ENCODE measurements at places on chromosomes 5 and 9. TPM values are rescaled to one million over a fixed set of nuclear protein-coding genes. Genes with fewer than 3 reads are reported as not detected.

PDLIM4 gene
- total RNA-seq, result 2.0 TPM

SPATA31D4 gene
- total RNA-seq, result not detected

CA9 gene
- 0.15 TPM for total RNA-seq

OLFM1 gene
- not detected for total RNA-seq

KCNN2 gene
- 15.0 TPM for total RNA-seq

MCCC2 gene
- 14.1 TPM for total RNA-seq

KCNT1 gene
- not detected for total RNA-seq

GRM6 gene
- total RNA-seq, result not detected

AQP3 gene
- total RNA-seq, result 0.25 TPM

PCDHGA12 gene
- 8.3 TPM for total RNA-seq

DTWD2 gene
- 7.3 TPM for total RNA-seq

IL13 gene
- not detected for total RNA-seq

SNCAIP gene
- total RNA-seq, result 0.44 TPM

GRCh38 chr5:15554542-15554941 is 54.6 kb downstream of the FBXL7 start:
- DNase-seq, result no peak

DNA sequence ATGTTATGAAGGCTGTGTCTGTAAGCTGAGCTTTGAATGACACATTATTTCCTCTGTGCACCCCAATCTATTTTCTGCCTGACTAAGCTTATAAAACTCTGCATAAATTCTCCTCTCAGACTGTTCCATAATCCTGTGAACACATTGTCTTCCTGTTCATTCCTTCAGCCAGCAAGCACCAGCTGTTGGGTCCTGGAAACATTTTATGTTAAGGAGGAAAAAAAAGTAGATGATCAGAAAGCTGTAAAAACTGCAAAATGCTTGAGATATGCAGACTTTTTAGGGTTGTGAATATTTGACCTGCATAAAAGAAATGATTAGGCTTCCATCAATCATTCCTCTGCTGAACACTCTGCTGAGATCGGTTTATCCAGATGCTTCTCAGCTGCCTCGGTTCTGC is 1246.0 kb upstream of the DMAC1 start:
- DNase-seq, result no peak

DNA sequence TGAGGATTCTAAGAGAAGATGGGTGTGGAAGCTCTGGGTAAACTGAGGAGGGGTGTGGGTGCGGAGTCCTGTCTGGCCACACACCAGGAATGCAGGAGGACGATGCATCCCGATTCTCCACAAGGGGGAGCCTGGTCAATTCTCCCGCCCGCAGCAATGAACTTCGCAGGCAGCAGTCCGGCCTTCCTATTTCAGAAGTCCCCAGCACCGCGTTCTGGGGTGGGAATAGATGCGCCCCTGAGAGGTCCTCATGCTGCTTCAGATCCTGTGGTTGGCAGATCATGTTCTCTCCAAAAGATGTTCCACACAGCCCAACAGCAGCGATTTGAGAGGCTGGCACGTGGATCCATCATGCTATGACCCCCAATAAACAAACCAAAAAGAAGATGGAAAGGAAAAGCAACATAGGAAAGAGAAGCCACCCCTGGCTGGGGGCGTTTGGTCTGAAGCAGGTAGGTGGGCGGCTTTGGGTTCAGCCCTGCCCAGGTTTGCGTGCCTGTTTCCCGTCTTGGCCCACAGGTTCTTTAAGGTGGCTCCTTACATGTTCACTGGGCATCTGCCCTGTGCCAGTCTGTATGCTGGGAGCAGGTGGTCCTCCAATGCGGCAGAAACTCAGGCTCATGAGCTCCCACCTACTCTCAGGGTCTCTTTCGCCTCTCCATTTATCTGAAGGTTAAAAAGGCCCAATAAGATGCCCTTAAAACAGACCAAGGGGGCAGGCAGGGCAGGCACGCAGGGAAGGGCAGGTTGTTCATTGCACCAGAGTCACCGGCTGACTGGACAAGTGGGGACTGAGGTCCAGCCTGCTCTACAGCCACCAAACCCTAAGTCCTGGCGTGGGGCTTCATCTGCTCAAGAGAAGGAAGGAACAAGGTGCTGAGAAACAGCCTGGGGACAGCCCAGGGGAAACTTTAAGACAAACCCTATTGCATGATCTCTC is 171.6 kb downstream of the PAX5 start:
- peak; percentile 21 for DNase-seq

DNA sequence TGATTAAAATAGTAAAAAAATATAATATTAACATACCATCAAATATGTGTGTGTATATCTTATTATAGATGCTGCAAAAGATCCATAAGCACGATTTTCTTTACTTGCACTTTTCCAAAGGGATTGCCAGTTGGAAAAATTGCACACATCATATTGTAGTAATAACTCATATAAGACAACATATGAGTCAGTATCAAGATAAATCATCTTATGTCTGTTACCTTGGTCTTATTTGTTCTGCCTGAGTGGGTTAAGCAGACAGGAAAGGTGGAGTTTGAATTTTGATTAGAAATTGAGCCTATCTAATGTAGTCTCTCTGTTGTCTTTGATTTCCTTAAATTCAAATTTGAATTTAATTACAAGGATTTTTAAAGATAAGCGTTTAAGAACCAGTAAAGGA is 24.6 kb downstream of the LYSMD3 start:
- DNase-seq, result no peak

GRCh38 chr5:158013939-158014338 is 155.0 kb upstream of the CLINT1 start:
- DNase-seq, result no peak

DNA sequence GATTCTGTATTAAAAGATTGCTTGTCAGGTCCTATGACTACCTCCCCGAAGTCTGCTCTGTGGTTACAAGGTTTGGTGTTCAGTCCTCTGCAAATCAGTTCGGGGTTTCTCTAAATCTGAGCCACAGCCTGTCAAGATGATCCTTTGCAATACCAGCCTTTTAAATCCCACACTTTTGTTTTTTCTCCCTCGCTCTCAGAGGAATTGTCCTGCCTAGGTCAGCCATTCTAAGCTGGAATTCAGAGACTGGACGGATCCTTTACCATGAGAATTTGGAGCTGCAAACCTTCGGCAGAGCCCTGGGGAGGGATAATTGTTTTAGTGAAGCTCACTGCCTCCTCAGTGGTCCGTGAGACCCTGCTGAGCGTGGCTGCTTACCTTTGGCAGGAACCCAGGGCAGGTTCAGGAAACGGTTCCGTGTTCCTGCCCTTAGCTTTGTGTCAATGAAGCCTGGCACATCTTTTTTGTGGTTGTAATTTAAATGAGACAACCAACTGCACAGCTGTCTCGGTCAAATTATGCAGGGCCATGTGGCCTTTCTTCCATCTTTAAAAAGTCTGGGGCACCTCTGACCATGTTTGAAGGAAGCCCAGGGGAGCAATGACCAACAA is 47.2 kb downstream of the EBF1 start:
- no peak for DNase-seq

DNA sequence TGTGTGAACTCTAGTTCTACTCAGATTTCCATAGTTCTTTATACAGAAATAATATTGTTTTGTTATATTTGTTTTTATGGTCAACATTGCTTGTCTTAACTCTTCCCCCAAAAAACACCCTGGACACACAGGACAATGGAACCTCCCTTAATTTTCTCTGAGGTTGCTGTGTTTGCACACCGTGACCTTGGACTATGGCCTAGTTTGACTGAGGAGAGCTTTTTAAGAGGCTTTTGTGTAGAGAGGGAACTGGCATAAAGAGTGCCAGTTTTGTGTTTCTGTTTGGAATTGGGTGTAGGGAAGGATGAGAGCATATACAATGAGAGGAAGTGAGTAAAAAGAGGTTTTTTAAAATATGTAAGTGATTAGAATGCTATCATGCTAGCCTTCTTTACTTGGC is 101.1 kb upstream of the MEF2C start:
- DNase-seq, result no peak

DNA sequence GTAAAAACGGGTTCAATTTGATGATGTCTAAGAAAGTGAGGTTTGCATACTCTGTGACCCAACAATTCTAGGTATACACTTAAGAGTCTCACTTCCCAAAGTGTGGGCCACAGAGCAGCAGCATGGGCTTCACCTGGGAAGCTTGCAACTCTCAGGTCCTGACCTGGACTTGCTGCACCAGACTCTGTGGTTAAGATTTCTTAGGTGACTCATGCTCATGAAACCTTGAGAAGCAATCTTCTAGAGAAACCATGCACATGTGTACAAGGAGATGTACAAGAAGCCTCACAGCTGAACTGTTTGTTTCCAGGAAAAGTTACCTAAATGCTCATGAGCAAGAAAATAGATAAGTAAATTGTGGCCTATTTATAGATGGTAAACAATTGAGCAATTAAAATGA is 30.0 kb downstream of the DNAJC21 start:
- DNase-seq, result peak; percentile 54

- DNase-seq, result no peak
These were observed 109.4 kb downstream of the CMYA5 start for GRCh38 chr5:79798893-79799590.

GRCh38 chr5:76456258-76456657 is 53.2 kb downstream of the IQGAP2 start:
- DNase-seq, result no peak

DNA sequence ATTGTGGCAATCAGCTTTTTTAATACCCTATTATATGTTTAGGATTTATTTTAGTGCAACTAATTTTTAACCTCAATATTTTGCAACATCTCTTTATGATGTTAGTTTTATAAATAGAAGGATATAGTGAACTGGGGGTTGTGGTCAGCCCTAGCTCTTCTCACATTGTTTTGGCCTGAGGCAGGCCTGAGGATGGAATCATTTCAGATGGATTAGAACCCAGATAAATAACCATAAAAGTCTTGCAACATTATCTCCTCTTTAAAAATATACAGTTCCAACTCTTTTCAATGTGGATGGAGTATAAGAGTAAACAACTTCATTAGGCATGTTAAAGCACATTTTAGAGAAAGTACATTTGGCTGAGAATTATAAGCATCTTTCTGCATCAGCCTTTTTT is 522.7 kb downstream of the NR2F1-AS1 start:
- peak; percentile 70 for DNase-seq

DNA sequence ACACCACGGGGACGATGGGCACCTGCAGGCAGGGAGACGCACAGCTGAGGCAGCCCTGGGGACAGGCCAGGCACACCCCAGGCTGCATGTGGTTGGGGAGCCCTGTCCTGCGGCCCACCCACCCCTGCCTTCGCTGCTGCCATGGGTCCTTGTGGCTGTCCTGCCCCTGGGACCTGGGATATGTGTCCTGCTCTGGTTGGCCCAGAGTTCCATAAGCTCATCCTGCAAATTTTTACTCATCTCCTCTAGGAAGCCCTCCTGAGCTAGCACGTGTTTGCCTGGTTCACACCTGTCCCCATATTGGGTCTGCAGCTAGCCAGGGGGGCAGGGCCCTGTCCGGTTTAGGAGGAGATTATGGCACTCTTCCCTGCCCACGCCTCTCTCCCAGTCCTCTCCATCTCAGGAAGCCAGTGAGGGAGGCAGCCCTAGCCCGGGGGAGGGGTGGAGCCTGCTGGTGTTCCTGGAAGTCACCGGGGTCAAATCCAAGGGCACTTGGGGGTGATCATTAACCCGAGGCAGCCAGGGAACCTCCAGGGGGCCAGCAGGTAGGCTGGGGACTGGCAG is 12.2 kb downstream of the EGFL7 start:
- no peak for DNase-seq

DNA sequence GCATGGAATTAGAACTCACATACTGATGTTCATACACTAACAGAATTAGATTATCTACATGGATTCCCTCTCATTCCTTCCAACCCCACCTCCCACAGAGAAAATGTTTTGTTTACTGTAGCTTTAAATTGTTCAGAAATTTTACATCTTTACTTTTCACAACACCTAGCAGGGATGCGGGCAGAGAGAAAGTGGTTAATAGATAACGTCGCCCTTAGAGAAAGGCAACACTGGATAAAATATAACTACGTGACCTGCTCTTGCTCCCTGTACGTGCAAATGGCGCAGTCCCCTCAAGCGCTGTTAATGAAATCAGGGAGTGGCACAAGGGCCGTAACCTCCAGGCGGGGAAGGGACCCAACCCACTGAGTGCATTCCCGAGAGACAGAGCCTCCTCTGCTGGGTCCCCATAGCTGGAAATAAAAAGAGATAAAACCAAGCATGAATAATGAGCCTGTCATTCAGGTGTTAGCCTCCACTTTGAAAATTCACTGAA is 125.3 kb upstream of the DAPK1 start:
- DNase-seq, result no peak

- peak; percentile 69 for DNase-seq
These were observed 134.7 kb upstream of the DMRT1 start for GRCh38 chr9:706606-707459.

DNA sequence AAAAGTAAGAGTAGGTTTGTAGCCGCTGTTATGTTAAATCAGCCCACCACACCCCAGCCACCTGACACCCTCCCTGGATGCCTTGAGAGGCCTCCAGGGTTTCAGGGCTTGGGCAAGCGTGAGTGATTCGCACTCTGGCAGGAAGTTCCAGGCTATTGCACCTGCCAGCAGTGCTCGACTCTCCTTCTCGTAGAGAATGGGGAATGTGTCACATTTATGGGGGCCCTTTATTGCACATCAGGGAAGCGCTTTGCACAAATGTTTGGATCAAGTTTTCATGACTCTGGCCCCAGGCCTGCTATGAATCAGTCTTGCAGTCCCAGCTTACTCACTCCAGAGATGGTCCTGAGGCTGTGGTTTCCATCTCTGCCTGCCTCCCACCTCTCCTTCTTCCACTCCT is 66.1 kb upstream of the ADRA1B start:
- peak; percentile 85 for DNase-seq

DNA sequence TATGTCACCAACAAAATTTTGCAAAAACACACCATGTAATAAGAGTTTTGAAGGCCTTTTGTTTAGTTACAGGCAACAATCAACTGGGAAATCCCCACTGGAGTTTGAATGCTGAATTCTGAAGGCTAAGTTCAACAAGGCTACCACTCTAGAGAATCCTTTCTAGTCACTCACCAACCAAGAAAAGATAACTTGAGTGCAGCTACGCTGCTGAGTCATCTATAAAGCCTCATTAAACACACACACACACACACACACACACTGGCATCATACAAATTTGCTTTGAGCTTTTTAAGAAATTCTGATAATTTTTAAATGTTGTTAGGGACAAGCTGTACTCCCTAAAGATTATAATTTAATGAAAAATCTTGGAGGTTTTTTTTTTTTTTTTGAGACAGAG is 219.6 kb downstream of the DENND1A start:
- DNase-seq, result peak; percentile 90

GRCh38 chr5:113447498-113448050 is 12.8 kb upstream of the TSSK1B start:
- DNase-seq, result peak; percentile 8

GRCh38 chr9:29437526-29437925 is 1864.2 kb upstream of the C9orf72 start:
- no peak for DNase-seq

GRCh38 chr9:8349901-8350300 is 550.3 kb upstream of the DMAC1 start:
- no peak for DNase-seq

All from HFFc6 (cell line).